ENCODE measurements at places on chromosomes 3 and 15.

GRCh38 chr3:153958635-153959595 lies 162.3 kb upstream of the ARHGEF26 start:
- DNase-seq = peak; percentile 47

DNA sequence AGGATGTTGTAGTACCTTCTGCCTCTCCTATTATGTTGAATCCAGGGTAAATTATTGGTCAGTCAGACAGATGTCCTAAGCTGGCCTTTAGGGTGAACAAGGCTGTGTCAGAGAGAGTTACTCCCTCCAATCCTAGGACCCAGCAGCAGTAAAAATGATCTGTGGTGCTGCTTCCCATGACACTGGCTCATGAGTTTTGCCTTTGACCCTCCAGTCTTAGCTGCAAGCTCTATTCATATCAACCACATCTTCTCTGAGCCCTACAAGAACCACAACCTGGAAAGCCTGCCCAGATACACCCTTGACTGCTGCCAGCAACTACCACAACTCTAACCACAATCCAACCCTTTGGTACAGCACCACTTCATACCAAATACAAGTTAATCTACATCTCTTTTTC lies 27.2 kb upstream of the PHLDB2 start:
- DNase-seq = no peak

DNA sequence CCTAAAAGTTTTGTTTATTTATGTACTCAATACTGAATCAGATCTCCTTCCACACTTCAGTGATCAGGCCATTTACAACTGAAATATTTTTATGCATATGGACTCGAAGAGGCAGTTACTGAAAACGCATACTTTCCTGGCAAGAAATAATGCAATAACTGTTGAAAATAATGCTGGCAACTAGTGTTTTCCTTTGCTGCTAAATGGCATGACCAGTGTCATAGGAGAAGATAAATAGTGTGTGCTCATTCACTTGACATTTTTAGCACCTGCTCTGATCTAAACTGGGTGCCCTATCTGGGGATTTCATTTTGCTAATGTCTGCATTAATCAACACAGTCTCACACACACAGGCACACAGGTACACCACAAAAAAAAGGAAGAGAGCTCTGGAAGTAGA lies 695.2 kb downstream of the TUSC7 start:
- no peak for DNase-seq

DNA sequence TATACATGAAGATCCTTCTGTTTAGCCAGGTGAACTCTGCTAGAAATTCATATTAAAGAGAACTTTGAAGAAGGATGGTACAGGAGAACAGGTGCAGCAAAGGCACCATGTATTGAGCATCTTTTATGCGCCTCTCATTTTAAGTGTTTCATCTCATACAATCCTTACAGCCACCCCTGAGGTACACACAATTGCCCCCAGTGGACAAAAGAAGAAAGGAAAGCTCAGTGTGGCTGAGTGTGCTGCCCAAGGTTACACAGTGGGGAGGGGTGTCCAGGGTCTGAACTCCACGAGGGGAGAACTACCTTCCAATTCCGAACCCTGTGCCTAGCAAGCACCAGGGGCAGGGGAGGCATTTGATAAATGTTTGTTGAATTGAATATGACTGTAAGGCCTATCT lies 98.6 kb downstream of the MECOM start:
- no peak for DNase-seq

- DNase-seq = peak; percentile 54
Measured at GRCh38 chr3:194485468-194485880, 1.3 kb downstream of the ATP13A3 start.

GRCh38 chr3:29949940-29950616 lies 656.3 kb upstream of the TGFBR2 start:
- DNase-seq = no peak

GRCh38 chr3:9224490-9224889 lies 25.0 kb downstream of the SRGAP3 start:
- DNase-seq = peak; percentile 7

DNA sequence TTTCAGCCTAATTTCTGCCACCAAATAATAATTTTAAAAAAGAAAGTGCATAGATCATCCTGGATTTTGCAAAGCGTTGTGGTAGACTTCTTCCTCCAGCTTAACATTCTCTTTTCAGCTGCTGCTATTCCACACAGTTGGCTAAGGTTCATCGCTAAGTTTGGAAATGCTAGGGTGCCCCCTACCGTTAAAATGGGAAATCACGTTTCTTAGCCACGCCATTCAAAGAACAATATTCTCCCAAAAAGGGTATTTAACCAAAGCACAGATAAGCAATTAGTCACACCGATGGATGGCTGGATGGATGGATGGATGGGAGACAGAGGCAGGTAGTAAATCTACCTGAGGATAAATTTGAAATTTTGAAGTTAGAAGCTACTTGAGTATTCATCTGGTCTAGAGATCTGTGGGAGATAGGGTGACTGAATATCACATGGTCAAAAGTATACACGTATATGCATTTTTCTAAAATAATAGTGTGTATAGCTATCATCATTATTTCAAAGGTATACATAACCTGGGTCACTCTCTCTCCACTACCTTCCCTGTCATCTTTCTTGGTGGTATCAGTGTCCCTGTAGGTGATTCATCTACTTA lies 67.2 kb downstream of the EFHB start:
- DNase-seq = peak; percentile 78

DNA sequence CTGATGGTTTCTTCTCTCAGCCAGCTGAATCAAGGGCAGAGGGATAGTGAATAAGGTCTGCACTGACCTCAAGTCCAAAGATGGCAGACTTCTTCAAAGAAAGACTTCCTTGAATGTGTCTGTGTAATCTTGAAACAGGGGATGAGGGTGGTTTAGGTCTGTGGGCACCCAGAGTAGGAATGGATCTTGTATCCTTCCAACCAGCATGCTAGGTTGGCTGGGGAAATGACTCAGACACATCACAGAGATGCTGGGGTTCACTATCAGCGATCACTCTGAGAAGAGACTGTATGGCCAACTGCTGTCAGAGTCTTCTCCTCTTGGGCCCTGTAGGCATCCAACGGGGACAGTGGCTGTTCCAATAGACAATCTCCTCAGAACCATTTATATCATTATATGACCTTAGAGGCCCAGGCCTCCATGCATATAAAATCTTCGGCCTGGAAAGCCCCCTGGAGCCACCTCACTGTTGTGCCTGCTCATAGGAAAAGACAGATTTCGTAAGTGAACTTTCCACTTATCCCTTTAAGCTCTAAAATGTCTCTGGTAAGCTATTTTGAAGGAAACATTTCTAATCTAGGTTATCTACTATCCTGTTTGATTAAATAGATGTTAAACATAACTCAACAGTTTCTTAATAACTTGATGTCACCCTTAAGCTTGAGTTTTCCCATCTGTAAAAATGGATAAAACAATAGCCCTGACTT lies 58.5 kb downstream of the TIPARP start:
- DNase-seq = no peak

GRCh38 chr3:106332884-106333283 lies 464.1 kb upstream of the CBLB start:
- no peak for DNase-seq

DNA sequence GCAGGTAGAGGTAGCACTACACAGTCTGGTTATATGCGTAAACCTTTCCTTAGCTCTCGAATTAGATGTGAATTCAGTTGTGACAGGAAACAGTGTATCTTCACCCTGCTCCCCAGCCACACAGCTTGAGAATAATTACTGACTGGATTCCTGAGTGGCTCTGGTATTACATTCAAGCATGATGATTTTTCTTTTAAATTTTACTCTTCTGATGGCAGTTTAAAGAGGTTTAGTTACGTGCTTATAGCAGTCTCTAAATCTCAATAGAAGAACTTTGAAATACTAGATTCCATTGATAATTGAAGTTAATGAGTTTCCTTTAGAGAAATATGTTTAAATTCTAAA lies 98.8 kb downstream of the FNDC3B start:
- DNase-seq = no peak

GRCh38 chr3:81744366-81744765 lies 17.1 kb downstream of the GBE1 start:
- peak; percentile 97 for DNase-seq

DNA sequence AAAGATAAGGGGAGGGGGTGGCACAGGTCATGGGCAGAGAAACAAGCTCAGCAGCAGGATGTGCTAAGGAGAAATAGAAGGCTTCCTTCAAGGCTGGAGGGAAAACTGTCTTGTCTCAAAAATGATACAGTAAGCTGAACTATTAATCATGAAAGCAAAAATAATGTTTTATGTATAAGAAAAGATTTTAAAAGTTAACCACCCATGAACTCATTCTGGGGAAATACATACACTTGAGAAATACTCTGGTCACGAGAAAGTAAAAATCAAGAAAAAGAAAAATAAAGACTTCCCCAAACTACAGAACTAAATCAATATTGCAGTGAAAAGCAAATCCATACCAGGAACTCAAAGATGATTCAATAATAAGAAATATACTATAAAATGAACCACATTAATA lies 80.7 kb downstream of the KLF13 start:
- no peak for DNase-seq

- DNase-seq = no peak
Measured at GRCh38 chr3:142975316-142975995, 12.0 kb upstream of the PAQR9 start.

DNA sequence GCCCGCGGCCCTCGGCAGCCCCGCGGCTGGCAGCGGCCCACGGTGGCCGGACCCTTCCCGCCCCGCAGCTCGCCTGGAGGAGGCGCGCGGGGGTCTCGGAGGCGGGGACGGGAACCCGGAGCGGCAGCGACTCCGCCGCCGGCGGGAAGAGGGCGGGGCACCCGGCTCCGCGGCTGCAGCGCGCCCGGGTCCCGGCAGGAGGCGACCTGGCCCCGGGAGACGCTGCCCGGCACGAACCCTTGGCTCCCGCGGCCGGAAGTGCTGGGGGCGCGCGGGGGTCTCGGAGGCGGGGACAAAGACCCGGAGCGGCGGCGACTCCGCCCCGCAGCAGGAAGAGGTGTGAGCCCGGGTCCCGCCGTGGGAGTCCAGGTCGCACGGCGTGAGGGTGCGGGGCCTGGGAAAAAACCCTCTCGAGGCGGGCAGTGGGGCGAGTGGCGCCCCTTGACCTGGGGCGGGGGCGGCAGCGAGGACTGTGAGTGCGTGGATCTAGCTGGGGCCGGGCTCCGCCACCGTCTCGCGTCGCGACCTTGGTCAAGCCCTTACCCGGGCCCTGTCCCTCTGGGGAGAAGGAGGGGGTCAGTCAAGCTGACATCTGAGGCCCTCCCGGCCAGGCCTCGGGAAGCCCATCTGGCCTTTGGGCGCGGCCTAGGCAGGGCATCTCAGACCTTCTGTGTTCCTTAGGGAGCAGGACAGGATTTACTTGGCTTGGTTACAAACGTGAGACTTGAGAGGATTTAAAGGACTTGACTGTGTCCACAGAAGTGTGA lies at the start of gene CIB2:
Gene CIB2 (minus strand): TSS at position 151 of the 767 bp plus-strand sequence. CDS start 230 bp downstream, outside the sequence.
- peak; percentile 53 for DNase-seq

- DNase-seq = peak; percentile 25
Measured at GRCh38 chr15:94582368-94582767, 351.0 kb downstream of the MCTP2 start.

DNA sequence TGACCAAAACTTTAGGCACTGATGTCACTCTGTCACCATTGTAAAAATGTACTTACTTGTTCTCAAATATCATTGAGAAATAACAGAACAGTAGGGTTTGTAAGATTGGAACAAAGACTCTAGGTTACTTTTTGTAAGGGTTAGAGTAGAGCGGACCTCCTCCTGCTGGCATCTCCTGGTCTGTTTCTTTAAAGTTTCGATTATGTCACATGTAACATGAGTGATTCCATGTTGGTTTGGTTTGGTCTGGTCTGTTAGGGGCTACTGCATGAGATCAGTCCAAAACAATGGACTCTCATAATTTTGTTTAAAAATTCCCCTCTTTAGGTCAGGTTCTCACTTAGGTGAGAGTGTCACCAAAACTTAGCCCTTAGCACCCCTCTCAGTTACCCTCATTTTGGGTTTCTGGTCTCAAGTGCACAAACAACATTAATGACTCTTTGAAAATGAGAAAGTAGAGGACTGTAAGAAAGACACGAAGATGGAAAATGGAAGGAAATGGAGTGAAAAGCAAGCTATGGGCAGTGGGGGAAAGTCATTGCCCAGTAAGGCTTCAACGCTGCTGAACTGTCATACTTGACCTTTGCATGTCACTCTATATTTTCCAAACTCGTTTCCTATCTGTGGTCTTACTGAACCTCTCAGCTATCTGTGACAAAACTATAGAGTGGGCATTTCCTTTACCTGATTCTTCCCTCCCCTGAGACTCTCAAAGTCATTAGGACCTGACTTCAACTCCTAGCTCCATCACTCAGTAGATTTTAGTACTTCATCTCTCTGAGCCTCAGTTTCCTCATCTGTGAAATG lies 52.7 kb downstream of the LDHAL6B start:
- DNase-seq = no peak

DNA sequence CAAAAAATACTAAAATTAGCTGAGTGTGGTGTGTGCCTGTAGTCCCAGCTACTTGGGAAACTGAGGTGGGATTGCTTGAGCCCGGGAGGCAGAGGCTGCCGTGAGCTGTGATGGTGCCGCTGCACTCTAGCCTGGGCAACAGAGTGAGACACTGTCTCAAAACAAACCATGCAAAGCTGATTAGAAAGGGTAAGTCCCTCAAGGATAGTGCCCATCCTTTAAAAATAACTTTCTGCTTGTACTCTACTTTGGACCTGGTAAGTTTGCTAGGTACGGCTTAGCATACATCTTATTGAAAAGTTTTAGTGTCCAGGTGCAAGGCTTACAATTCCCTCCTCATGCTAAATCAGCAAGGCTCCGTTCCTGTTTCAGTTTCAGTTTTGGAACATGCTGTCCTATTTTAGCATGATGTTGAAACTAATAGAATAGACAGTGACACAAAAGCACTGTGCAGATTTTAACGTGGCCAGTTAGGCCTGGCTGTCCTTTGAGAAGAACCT lies 21.4 kb downstream of the FEM1B start:
- no peak for DNase-seq

GRCh38 chr3:162130582-162130981 lies 634.0 kb downstream of the OTOL1 start:
- no peak for DNase-seq

DNA sequence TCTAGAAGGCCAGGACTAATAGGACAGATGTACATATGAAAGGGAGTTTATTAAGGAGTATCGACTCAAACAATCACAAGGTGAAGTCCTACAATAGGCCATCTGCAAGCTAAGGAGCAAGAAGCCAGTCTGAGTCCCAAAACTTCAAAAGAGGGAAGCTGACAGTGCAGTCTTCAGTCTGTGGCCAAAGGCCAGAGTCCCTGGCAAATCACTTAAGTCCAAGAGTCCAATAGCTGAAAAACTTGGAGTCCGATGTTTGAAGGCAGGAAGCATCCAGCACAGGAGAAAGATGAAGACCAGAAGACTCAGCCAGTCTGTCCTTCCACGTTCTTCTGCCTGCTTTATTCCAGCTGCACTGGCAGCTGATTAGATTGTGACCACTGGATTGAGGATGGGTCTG lies 11.1 kb upstream of the CELF6 start:
- DNase-seq = no peak
